Activated T-cell treated with anti-CD3 and anti-CD28 coated beads, Interleukin-2, amount 50 U/mL, for 48 hours (primary cell): ENCODE measurements at places on chromosomes 2 and 18.

- DNase-seq = no peak
Observed at GRCh38 chr18:43279015-43279744, 1.9 kb upstream of the SYT4 start.

- DNase-seq = no peak
Observed at GRCh38 chr2:69701100-69701945, 40.6 kb upstream of the ANXA4 start.

DNA sequence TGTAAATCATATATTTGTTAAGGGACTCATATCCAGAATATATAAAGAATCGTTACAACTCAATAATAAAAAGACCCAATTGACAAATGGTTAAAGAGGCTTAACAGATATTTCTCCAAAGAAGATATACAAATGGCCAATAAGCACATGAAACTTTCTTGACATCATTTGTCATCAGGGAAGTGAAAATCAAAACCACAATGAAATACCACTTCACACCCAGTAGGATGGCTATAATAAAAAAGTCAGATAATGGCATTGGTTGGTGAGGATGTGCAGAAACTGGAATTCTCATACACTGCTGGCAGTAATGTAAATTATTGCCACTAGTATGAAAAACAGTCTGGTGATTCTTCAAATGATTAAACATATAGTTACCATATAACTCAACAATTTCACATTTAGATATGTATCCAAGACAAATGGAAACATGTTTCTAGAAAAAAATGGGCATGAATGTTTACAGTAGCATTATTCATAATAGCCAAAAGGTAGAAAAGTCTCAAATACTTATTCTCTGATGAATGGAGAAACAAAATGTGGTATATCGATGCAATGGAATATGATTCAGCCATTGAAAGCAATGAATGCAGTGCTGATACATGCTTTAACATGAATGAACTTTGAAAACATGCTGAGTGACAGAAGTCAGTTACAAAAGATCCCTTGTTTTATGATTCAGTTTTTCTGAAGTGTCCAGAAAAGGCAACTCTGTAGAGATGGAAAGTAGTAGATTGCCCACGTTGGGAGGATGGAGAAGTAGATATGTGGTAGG is 304.6 kb upstream of the ZEB2 start:
- DNase-seq = no peak

- no peak for DNase-seq
Observed at GRCh38 chr2:67991456-67991855, 71.3 kb downstream of the C1D start.

DNA sequence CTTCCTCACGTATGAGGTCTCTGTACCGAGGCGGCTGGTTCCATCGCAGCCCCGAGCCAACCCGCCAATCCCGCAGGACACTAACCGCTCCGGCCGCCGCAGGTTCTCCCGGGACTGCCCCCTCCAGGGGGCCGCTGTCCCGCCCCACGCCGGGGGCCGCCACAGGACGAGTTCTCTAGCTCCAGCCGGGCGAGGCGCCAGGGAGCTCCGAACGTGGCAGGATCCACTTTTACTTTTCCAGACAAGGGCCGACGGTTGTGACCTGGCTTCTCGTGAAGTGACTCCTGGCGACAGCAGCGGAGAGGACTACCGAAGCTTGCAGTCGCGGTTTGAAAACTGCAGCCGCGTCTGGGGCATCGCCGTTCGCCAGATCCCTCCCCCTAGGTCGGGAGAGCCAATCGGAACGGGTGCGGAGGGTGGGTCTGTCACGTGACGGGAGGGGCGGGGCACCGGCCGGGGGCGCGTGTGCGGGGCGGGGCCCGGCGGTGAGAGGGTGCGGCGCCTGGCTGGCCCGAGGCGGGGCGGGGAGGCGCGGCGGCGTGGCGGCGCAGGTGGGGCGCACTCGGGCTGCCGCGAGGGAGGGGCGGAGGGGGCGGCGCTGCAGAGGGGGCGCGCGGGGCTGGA is at the start of gene STK17B:
TSS of gene STK17B (minus strand) at position 331 of the 624 bp plus-strand sequence. CDS start 8,195 bp downstream, outside the sequence.
- peak; percentile 97 for DNase-seq

- no peak for DNase-seq
Observed at GRCh38 chr2:166725927-166726924, 162.1 kb upstream of the XIRP2 start.

GRCh38 chr2:11248-11941 is 34.9 kb downstream of the FAM110C start:
- peak; percentile 85 for DNase-seq

GRCh38 chr2:163970058-163970813 is 234.4 kb upstream of the FIGN start:
- no peak for DNase-seq

- DNase-seq = no peak
Observed at GRCh38 chr2:42819160-42819559, 26.8 kb upstream of the HAAO start.

- no peak for DNase-seq
Observed at GRCh38 chr2:238383743-238384380, 42.9 kb upstream of the ASB1 start.

GRCh38 chr18:35519148-35519899 is 21.6 kb upstream of the INO80C start:
- no peak for DNase-seq

GRCh38 chr2:20614201-20615067 is 36.5 kb downstream of the HS1BP3 start:
- DNase-seq = no peak
